CD8-positive, alpha-beta T cell (primary cell): ENCODE measurements at places on chromosomes 2 and 18.

DNA sequence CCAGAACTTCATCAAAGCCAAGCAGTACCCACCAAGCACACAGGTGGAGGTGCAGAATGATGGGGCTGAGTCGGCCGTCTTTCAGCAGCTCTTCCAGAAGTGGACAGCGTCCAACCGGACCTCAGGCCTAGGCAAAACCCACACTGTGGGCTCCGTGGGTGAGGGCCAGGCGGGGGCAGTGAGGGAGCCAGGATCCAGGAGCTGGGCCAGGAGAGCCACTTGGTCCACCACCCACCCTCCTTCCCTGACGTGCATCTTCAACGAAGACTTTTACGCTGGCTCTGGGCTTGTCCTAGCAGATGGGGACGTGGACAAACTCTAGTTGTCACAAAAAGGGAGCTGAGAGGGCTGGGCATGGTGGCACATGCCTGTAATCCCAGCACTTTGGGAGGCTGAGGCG lies 11.8 kb downstream of the VIL1 start:
- DNase-seq = no peak

- DNase-seq = no peak
Observed at GRCh38 chr2:95174031-95174542, 8.5 kb downstream of the ZNF2 start.

GRCh38 chr18:56388571-56388970 lies 249.8 kb downstream of the TXNL1 start:
- DNase-seq = no peak

DNA sequence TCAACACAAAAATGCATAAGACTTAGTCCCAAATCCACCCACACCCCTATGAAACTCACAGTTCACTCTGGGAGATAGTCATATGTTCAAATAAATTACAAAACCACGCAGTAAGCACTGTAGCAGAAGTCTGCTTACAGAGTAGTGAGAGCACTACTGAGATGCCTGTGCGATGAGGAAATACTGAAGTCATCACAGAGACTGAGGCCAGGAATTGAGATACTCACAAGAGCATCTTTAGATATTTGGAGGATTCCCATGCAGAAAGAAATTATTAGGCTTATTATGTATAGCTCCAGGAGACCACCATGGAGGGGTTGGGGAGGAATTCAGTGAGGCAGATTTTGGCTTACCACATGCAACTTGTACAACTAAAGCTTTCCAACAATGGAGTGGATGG lies 82.3 kb downstream of the ANTXR1 start:
- no peak for DNase-seq

- no peak for DNase-seq
Observed at GRCh38 chr2:136204971-136205370, 87.0 kb upstream of the CXCR4 start.

DNA sequence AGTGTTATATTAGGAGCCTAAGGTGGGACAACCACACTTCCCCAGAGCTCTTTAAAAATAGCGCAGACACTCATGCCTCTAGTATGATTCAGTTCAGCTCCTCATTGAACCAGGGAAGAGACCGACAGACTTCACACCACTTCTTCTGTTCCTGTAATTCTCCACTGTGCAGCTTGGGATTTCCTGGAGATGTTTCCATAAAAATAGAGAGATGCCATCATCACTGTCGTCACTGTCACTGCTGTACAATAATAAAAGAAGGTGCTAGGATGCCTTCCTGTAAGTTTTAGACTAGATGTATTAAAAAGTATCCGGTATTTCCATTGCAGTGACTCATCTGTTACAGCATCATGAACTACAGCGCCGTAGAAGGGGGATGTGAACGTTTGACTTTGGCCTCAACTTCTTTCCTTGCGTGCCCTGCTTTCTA lies 110.9 kb downstream of the FAM210A start:
- no peak for DNase-seq

DNA sequence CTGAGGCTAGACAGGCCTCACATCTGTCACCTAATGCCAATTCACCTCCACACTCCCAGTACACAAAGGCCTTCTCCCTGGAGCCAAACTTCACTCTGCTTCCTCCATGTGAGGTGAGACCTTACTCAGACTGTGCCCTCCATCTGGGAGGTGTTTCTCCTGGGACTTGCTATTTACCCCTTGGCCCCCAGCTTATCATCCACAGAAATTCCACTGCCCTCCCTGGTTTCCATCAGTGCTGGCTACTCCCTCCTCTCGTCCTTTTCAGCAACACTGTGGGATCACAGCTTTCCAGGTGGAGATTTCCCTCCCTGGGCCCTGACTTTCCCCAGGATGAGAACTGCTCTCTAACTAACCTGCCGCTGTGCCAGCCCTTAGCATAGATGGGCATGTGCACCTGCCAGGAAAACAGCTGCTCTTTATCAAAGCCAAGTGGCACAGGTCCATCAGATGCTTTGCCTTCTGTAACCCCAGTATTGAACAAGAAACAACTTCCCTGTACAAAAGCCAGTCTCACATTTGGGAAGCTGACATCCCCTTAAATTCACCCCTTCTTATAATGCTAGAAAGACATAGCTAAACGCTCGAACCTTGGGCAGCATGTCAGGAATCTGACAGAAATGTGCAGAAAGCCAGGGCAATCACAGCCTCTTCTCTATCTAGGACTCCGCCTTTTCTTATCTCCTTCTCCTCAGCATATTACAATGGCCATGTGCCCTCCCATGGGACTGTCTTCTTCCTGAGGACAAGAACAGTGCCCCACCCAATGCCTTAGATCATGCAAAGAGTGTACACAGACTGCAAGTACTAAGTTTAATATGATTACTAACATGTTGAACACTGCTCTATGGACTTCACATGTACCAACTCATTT lies 535.5 kb upstream of the ID2 start:
- DNase-seq = no peak
